ENCODE measurements at places on chromosomes 7 and 10.

- H3K4me1 ChIP-seq, result no peaks in the 10 kb centered on the region
- ATAC-seq, result no peak
- peaks cover 25% of the 10 kb centered on the region for H3K27me3 ChIP-seq
- no peak overlapping the region for H3K27ac ChIP-seq
These were observed 59.8 kb downstream of the C10orf67 start for GRCh38 chr10:23284674-23285335.

DNA sequence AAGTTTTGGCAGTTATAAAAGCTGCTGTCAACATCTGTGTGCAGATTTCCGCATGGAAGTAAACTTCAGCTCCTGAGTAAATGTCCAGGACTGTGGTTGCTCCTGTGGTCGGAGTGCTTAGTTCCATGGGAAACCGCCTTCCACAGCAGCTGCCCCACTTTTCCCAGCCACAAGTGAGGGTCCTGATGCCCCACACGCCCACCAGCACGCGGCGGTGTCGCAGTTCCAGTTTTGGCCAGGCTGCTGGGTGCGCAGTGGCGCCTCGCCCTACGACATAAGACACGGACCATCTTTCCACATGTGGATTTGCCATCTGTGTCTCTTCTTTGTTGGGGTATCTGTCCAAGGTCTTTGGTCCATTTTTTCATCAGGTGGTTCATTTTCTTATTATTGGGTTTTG lies 167.1 kb downstream of the DIP2C start:
- H3K36me3 ChIP-seq, result no peaks in the 10 kb centered on the region
- H3K27me3 ChIP-seq, result peaks cover 7% of the 10 kb centered on the region
- no peak overlapping the region for H3K27ac ChIP-seq

DNA sequence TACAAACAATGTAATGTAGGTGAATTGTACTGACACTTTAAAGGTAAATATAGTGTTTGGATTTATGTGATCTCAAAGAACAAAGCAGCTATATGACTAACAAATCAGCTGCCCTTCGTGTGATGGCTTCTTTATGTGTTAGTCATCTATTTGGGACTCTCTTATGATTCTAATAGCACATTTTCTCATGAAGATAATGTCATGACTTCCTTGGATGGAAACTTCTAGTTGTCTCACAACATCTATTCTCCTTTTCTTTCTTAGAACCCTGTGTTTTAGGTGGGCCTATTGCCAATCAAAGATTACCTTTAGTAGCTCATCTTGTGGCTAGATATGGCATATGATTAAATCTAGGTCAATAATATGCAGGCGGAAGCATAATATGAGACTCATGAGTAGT lies 45.0 kb downstream of the TMEM106B start:
- no peaks in the 10 kb centered on the region for H3K36me3 ChIP-seq
- peak; percentile 38 for ATAC-seq
- H3K4me1 ChIP-seq, result peaks cover 10% of the 10 kb centered on the region

GRCh38 chr7:110645060-110645459 lies 445.9 kb upstream of the LRRN3 start:
- no peak overlapping the region for H3K27ac ChIP-seq
- ATAC-seq, result no peak
- H3K4me3 ChIP-seq, result no peak overlapping the region
- H3K36me3 ChIP-seq, result no peaks in the 10 kb centered on the region

DNA sequence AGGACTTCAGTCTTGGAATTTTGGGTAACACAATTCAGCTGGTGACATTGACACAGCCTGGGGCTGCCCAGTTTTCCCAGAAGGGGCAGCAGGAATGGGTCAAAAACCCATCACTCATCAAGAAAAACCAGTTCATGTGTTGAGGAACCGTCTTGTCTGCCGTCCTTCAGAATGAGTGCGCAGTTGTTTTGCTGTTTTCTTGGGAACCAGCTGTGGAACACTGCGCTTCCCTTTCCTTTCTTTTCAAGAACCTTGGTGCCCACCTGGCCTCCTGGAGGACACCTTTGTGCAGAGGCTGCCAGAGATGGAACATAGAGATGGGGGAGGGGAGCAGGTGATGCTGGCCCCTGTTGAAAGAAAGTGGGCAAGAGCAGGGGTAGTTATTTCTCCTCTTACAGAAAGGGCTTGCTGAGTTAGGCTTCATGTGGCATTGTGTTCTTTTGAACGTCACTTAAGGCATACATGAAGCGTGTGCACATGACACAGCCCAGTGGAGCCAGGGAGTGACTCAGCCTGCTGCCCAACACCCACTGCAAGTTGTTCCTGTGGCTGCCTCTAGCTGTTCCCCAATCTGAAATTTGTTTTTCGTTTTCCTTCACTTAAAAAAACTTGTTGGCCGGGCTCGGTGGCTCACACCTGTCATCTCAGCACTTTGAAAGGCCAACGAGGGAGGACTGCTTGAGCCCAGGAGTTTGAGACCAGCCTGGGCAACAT lies 87.4 kb upstream of the TNS3 start:
- no peak overlapping the region for H3K27ac ChIP-seq
- H3K36me3 ChIP-seq, result no peaks in the 10 kb centered on the region
- no peaks in the 10 kb centered on the region for H3K4me1 ChIP-seq
- no peak overlapping the region for H3K4me3 ChIP-seq
- no peaks in the 10 kb centered on the region for H3K27me3 ChIP-seq

DNA sequence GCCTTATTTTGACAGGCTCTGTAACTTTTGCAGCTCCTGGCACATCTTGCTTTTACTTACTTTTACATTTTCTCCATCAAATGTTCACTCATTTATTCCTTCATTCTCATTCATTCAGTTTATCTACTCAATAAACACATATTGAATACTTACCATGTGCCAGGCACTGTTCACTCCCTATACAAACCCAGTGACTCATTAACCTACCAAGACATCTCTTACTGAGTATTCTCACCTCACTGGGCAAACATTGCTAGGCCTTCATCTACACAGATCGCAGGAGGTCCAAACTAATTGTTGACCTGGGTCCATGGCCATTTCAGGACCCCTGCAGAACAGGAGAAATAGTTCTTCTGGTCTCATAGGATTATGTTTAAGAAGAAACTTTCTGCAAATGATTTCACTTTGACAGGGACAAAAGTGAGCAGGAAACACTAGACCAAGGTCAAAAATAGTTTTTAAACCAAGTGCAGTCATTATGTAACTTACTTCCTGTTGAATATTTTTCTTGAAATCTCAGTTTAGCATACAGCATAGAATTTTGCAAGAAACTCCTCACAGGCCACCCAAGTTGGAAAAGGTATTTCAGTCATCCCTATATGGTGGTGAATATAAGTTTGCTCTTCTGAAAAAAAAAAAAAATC lies 17.6 kb downstream of the SLC26A4 start:
- H3K27ac ChIP-seq, result no peak overlapping the region
- no peak overlapping the region for H3K4me3 ChIP-seq
- H3K4me1 ChIP-seq, result peaks cover 5% of the 10 kb centered on the region
- peaks cover 8% of the 10 kb centered on the region for H3K36me3 ChIP-seq
- ATAC-seq, result peak; percentile 75

GRCh38 chr10:125584954-125585353 lies 98.0 kb downstream of the TEX36 start:
- no peaks in the 10 kb centered on the region for H3K4me1 ChIP-seq
- no peak overlapping the region for H3K4me3 ChIP-seq
- no peak overlapping the region for H3K27ac ChIP-seq
- no peak for ATAC-seq

GRCh38 chr10:44391981-44392380 lies 7.1 kb upstream of the CXCL12 start:
- no peak for ATAC-seq
- H3K27ac ChIP-seq, result no peak overlapping the region
- no peaks in the 10 kb centered on the region for H3K36me3 ChIP-seq
- H3K4me3 ChIP-seq, result no peak overlapping the region
- no peaks in the 10 kb centered on the region for H3K4me1 ChIP-seq
- peaks cover 22% of the 10 kb centered on the region for H3K27me3 ChIP-seq

DNA sequence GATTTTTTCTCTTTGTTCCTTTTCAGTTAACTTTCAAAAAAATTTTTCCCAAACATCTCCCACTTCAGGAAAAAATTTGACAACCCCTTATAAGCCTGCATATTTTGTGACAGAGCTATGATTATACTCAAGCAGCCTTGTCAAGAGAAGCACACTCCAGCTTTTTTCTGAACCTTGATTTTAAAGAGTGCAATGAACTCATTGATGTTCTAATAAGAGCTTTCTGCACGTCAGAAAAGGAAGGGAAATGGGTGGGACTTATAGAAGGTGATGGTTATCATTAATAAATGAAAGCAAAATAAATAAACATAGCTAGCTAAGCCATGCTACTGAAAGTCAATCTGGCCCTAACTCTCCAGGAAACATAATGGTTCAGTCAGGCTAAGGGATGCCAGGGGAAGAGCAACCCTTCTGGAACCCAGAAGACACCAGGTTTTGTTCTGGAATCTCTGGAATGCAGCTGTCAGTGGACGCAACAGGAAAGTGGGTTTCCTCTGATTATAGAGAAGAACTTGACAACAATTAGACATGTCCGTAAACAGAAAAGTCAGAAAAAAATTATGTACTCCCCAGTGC lies 76.1 kb downstream of the NHLRC2 start:
- ATAC-seq, result no peak
- no peaks in the 10 kb centered on the region for H3K4me1 ChIP-seq
- no peak overlapping the region for H3K27ac ChIP-seq
- no peak overlapping the region for H3K4me3 ChIP-seq

- peaks cover 17% of the 10 kb centered on the region for H3K4me1 ChIP-seq
- H3K27me3 ChIP-seq, result no peaks in the 10 kb centered on the region
- no peak for ATAC-seq
- H3K36me3 ChIP-seq, result peaks cover 48% of the 10 kb centered on the region
- H3K27ac ChIP-seq, result peak overlapping the region; percentile 78
These were observed 1.1 kb upstream of the BNIP3 start for GRCh38 chr10:131982796-131983195.

- H3K27ac ChIP-seq, result peak overlapping the region; percentile 70
- peaks cover 37% of the 10 kb centered on the region for H3K27me3 ChIP-seq
- no peak for ATAC-seq
- peak overlapping the region; percentile 81 for H3K4me3 ChIP-seq
- no peaks in the 10 kb centered on the region for H3K36me3 ChIP-seq
- peaks cover 20% of the 10 kb centered on the region for H3K4me1 ChIP-seq
These were observed 1.2 kb downstream of the TPST1 start for GRCh38 chr7:66206119-66206933.

GRCh38 chr10:14858338-14858960 lies 20.2 kb upstream of the SUV39H2 start:
- no peaks in the 10 kb centered on the region for H3K4me1 ChIP-seq
- H3K27ac ChIP-seq, result no peak overlapping the region
- H3K4me3 ChIP-seq, result no peak overlapping the region

- H3K27ac ChIP-seq, result peak overlapping the region; percentile 85
- H3K4me1 ChIP-seq, result peaks cover 12% of the 10 kb centered on the region
- peak; percentile 79 for ATAC-seq
- peak overlapping the region; percentile 71 for H3K4me3 ChIP-seq
- H3K27me3 ChIP-seq, result no peaks in the 10 kb centered on the region
These were observed 55.3 kb upstream of the ADO start for GRCh38 chr10:62749093-62749683.

DNA sequence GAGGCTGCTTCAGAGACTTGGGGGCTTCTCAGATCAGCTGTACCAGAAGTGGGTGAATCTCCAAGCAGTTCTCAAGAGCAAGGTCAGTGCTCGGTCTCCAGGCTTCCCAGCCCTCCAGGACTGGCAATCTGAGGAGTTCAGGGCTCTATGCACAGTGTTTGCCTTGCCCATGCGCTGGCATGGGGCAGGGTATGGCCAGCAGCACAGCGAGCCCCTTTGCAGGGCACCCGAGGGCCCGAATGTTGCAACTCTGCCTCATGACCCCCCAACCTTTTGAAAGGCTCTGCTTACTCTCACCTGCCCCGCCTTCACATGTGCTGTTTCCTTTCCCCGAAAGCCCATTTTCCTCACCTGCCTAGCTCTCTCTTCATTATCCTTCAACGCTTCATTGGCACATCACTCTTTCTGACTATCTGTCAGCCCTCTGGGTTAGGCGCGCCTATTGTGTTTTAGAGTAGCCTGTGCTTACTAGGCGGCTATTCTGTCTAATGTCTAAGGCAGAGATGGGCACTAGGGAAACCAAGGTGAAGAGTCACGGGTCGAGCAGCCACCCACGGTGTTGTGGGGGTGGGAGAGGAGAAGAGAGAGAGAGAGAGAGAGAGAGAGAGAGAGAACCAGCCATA lies 83.6 kb downstream of the WDFY4 start:
- H3K36me3 ChIP-seq, result no peaks in the 10 kb centered on the region
- peaks cover 2% of the 10 kb centered on the region for H3K27me3 ChIP-seq
- no peak overlapping the region for H3K27ac ChIP-seq
- no peak overlapping the region for H3K4me3 ChIP-seq

GRCh38 chr10:32378363-32379317 lies 31.7 kb upstream of the EPC1 start:
- peaks cover 31% of the 10 kb centered on the region for H3K4me1 ChIP-seq
- H3K27me3 ChIP-seq, result no peaks in the 10 kb centered on the region
- H3K36me3 ChIP-seq, result peaks cover 20% of the 10 kb centered on the region

GRCh38 chr10:122682522-122682921 lies 17.1 kb downstream of the C10orf120 start:
- ATAC-seq, result no peak
- no peaks in the 10 kb centered on the region for H3K4me1 ChIP-seq
- peaks cover 33% of the 10 kb centered on the region for H3K27me3 ChIP-seq
- H3K4me3 ChIP-seq, result no peak overlapping the region
- no peaks in the 10 kb centered on the region for H3K36me3 ChIP-seq
- H3K27ac ChIP-seq, result no peak overlapping the region

DNA sequence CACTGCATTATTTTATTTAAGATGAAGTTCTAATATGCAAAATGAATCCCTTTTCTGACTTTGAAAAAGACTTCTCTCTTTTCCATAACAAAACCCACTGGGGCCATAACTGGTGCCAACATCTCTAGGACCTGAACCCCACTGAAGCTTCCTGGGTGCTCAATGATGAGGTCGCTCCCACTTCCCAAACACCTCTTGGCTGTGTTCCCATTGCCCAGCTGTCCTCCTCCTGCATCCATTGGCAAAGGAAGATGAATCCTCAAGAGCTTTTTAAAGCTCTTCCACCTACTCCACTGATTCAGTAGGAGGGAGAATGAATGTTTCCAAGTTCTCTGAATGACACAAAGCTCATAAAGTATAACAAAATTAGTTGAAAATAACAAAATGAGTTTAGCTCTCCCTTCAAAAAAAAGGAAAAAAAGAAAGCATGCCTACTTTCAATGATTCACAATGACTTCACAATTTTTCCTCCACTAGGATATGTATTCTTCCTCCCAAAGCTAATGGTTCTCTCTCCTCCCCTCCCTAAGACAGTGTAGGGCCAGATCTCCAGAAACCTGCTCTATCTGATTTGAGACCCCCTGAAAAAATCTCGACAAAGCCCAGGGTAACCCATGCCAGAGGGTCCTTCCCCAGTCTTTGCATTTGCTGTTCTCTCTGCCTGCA lies 64.8 kb downstream of the SORBS1 start:
- H3K4me3 ChIP-seq, result no peak overlapping the region
- no peak for ATAC-seq
- peaks cover 9% of the 10 kb centered on the region for H3K27me3 ChIP-seq

- H3K4me3 ChIP-seq, result no peak overlapping the region
- no peak for ATAC-seq
- H3K27me3 ChIP-seq, result no peaks in the 10 kb centered on the region
- no peak overlapping the region for H3K27ac ChIP-seq
- H3K4me1 ChIP-seq, result peaks cover 24% of the 10 kb centered on the region
These were observed 15.8 kb downstream of the EZH2 start for GRCh38 chr7:148868378-148868674.
